ENCODE measurements at places on chromosomes 3 and 15.

DNA sequence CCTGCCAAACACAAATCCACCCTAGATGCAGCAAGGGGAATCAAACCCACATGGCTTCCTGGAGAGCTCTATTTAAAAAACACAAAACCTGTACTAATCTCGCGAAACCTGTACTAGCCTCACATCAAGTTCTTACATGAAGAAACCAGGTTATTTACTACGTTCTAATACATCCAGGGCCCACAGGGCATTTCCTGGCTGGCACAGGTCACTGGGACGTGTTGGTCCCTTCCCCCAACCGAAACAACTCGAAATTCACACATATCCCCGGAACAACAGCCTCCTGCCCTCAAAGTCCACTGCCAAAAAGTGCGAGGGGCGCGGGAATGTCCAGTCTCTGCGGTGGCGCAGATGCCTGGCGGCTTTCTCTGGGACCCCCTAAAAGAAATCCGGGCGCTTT is 955 bp downstream of the CDCP1 start:
- DNase-seq: no peak

DNA sequence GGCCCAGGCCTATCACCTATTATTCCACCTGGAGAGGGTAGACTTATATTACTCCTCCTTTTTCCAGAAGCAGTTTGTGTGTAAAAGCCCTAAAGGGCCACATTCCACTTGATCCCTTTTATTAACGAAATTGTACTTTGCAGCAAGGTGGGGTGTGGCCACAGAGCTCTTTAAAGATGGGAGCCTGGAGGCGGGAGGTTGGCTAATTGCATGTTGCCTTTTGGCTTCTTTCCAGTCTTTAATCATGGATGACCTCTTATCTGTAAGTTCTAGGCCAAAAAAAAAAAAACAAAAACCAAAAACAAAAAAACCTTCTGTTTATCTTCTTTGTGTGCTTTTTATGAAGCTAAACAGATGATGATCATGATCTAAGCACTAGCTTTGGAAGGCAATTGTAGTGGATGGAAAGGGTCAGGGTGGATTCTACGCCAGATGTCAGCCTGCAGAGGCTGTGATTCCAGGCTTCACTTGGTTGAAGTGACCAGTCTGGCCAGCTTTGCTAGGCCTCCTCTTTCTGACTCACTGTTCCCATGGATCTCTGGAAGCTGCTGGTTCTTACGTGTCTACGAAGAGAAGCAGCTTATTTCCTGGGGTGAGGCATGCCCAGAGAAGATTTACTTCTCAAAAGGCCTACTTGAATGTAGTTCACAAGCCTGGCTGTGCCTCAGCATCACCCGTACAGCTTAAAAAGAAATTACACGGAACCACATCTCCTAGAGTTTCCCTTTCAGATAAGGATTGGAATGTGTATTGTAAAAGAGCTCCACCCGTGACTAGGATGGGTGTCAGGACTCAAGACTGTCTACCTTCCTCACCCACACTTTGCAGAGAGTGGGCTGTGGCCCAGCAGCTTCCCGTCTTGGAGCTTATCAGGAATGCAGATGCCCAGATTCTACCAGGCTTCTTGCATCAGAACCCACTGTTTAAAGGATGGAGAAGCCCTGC is 330.9 kb upstream of the C2CD4B start:
- DNase-seq: peak; percentile 59

DNA sequence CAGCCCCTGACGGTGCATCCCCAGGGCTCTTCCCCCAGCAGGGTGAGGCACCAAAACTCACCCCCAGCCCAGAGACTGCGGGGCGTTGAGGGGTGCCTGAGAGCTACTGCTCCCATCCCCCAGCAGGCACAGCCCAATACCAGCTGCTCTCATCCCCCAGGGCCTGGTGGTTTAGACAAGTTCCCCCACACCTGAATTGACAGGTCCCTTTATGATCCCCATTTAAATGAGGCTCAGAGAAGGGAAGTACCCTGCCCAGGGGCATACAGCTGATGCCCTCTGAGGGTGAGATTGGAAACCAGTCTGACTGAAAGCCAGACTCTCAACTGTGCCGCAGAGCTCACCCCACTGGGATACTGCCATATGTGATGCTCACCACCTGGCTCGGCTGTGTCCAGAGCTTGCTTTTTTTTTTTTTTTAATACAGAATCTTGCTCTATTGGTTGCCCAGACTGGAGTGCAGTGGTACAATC is 20.1 kb downstream of the DUSP7 start:
- DNase-seq: peak; percentile 21

DNA sequence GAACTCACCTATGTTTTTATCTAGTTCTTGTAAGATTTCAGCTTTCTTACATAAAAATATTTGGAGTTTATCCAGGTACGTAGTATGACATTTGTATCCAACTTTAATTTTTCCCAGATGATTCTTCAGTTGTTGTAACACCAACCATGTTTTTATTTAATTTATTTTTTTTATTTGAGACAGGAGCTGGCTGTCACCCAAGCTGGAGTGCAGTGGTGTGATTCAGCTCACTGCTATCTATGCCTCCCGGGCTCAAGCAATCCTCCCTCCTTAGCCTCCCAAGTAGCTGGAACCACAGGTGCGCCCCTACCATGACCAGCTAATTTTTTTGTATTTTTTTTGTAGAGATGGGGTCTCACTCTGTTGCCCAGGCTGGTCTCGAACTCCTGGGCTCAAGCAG is 6.6 kb downstream of the XYLB start:
- no peak for DNase-seq

DNA sequence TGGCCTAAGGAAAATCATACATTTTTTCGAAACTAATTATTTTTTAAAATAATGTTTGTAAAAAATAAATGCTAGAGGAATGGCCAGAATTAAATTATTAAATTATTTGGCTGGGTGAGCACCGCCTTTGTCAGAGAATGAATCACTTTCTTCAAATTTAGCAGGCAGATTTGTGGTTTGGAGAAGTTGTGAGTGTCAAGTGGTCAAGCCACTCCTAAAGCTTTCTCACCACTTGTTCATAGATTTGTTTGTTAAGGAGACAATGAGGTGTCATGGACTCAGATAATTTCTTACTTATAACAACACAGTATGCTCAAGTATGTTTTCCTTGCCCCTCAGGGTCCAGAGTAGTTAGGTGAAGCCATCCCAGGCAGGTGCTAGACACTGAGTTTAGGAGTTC is 196.2 kb downstream of the TUSC7 start:
- no peak for DNase-seq

DNA sequence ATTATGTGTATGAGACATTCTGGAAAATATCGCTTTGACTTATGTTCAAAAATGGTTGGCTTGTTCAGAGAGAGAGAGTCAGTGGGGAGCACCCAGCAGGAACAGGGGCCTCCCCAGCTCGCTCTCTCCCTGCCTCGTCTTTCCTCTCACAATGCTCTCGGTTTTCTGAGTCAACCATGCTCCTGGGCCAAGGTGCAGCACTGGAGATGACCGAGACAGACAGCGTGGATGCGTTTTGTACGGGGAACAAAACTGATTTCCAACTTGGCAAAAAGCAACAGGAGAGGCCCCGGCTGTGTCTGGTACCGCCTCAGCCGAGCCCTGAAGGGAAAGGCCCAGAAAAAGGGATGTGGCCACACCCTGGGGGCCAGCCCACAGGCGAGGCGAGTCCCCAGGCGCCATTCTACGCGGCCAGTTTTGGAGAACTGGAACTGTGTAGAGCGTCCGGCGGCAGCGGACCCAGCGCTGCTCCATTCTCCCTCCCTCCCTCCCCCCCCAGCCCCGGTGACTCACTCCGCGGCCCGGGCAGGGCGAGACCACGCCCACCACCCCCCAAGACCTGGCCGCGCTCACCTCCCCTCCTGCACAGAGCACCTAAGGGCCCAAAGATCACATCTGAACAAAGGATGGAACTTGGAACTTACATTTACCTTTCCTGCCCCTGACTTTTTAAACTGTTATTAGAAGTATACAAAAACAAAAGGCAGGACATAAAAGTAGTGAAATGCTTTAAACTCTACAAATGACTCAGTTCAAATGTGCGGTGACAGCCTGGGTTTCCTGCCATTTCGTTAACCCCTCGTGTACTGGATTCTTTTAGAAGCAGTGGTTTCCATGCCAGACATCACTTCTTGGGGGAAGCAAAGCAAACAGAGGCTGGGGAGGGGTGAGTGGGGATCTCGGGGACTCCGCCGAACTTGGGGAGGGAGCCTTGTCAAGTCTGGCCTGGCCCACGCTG is 12.7 kb downstream of the ATP10A start:
- peak; percentile 69 for DNase-seq

- DNase-seq: no peak
These were observed 14.5 kb upstream of the SLC41A3 start for GRCh38 chr3:126098391-126098858.

DNA sequence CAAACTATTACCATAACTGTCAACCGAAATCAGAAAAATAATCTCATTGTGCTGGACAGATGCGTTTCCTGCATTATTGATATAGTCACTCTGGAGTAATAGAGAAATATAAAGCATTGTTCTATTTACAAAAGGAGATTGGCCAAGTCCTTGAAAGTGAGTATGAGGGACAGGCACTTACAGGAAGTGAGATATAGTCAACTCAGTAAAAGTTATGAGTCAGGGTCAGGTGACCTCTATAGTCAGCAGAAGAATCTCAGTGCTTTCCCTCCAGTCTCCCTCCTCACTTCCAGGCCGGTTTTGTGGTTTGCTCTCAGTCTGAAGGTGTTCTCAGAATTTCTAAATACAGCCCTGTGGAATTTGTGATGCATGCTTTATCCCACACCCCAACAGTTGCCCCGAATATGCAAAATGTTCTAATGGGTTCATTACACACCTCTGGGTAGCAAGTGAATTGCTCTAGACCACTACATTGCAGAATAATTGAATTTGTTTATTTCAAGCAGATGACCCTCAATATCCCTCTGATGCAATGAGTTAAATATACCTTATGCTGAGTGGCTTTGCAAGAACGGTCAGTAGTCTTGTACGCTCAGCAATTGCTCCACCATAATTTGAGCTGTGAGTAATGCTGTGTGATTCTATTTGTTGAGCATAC is 787.7 kb downstream of the MCTP2 start:
- DNase-seq: no peak

DNA sequence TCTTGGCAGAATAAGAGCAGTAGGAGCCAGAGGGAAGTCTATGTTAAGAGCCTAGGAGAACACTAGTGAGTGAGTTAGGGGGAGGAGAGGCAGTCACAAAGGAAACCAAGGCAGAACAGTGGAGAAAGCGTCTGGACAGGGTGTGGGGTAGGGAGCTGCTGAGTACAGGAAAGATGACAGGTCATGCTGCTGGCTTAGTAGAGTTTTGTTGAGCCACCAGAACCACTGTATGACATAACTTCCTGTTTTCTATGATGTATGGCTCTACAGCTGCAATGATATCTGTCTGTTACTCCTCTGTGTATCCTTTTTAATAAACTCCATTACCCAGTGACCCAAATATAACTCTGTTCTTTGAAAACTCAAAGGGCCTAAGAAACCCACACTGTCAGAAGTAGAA is 10.6 kb upstream of the STT3B start:
- DNase-seq: no peak

GRCh38 chr3:52541050-52541449 is 4.6 kb downstream of the UQCC5 start:
- DNase-seq: no peak

DNA sequence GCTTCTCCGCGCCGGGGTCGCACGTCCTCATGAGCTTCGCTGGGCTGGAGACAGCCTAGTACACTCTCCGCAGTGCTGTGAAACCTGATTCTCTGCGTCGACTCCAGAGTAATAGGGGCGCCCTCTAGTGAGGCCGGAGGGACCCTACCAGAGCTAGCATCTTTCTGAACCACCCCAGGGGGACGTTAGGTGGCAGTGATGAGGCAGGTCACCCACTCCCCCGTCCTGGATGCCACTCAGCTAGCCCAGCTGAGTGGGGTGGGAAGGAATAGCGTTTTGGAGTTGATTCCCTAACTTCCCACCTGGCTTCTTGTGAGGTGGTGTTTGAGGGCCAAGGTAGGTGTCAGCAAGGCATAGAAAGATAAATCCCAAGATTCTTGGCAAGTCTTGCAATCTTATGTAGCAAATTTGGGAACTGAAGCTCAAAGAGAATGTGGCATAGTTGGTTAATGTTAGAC is 4.0 kb downstream of the DUOXA2 start:
- peak; percentile 97 for DNase-seq

GRCh38 chr3:9231006-9231405 is 18.4 kb downstream of the SRGAP3 start:
- no peak for DNase-seq

GRCh38 chr3:115325539-115325938 is 178.5 kb upstream of the ZBTB20 start:
- DNase-seq: peak; percentile 72

DNA sequence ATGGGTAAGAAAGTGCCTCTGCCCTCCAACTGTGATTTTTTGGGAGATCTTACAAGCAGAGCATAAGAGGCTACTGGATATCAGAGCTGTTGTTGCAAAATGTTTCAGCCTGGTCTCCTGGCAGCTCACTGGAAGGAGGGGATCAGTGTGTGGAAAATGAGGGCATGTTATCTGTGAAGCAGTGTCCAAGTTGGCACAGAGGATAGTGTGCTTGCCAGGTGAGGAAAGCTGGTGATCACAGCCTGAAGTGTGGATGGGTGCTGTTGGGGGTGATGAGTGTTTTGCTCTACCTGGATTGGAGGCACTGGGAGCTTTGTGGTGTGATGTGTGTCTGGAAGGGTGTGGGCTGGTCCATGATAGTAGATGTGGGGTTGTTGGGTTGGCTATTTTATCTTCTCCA is 69.3 kb downstream of the MCTP2 start:
- no peak for DNase-seq

DNA sequence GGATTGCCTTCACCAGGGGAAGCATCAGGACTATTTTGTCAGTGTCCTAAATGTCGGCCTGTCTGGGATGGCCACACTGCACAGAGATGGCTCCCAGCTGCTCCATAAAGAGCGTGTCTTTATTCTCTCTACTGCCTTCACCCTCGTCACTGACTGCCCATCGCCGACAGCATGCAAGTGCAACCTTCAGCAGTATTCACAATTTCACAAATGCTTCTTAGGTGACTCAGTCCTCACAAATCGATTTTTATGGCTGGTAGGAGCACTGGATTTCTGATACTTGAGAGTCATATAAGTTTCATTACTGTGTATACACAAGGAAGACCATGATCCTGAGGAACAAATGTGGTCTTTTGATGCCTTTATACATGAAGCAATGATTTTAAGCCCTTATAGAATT is 1.1 kb upstream of the SSUH2 start:
- DNase-seq: no peak

DNA sequence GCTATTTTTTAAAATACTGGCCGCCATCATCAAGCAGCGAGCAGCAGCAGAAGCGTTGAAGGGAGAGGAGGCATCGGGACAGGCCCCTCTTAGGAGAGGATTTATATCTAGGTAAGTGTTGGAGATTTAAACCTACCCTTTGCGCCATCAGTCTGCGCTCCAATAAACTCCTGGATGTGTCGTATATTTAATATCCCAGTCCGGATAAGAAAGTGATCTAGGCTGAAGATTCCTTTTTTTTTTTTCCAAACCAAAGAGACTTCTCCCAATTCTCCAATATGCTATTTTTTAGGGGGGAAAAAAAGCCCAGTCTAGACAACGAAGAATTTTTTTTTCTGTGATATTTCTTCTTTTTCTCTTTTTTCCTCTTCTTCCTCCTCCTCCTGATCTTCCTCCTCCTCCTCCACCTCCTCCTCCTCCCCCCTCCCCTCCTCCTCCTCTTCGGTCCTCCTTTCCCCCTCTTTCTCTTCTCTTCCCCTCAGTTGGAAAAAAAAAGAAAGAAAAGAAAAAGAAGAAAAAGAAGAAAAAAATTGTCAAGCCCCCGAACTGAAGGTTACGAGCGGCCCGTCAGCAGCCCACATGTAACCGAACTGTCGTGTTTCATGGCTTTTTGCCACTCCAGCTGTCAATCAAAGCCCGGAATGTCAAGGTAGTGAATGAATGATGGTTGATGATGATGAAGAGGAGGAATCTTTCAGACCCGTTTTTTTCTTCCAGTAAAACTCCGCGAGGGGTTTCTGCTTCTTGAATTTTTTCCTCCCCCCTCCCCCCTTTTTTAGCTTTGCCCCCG is 835 bp downstream of the MEIS2 start:
- peak; percentile 82 for DNase-seq
